ENCODE measurements at places on chromosomes 6 and 20. TPM values are rescaled to one million over a fixed set of nuclear protein-coding genes. Genes with fewer than 3 reads are reported as not detected.

DNA sequence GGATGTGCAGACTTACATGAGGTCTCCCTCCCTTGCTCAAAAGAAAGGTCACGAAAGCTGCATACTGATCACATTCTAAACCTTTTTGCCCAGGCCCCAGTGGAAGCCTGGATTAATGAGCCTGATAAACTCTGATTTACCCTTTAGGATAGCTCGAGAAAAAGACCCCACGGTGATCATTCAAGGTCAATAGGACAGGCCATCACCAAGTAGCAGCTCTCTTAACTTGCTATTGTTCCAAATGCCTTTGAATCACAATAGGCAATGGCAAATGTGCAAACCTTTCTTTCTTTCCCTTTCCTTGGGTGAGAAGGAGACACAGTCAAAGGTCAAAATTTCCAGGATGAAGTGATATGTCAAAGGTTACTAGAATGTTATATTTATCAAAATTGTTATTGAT is 327.3 kb downstream of the HDGFL1 start:
- no peak for DNase-seq

GRCh38 chr20:10404023-10404628 is 29.9 kb downstream of the MKKS start:
- no peak for DNase-seq

GRCh38 chr20:36466089-36466488 is 75.2 kb upstream of the MYL9 start:
- DNase-seq = no peak

STAU1 gene
- 47.4 TPM for total RNA-seq

GRCh38 chr6:34959224-34959623 is 70.2 kb downstream of the ANKS1A start:
- DNase-seq = no peak

FRK gene
- 0.21 TPM for total RNA-seq

LHFPL5 gene
- not detected for total RNA-seq

GRCh38 chr6:114133816-114134215 is 162.9 kb upstream of the HDAC2 start:
- DNase-seq = no peak

GRCh38 chr20:13777171-13777601 is 7.5 kb downstream of the ESF1 start:
- DNase-seq = no peak

GRCh38 chr6:22099231-22099630 is 197.6 kb downstream of the PRL start:
- no peak for DNase-seq

Measured in H4 (cell line).